GM04504 (cell line): ENCODE measurements at places on chromosomes 5 and 9.
A peak's percentile ranks its signal among the peaks of the same experiment; 100 is the strongest.

DNA sequence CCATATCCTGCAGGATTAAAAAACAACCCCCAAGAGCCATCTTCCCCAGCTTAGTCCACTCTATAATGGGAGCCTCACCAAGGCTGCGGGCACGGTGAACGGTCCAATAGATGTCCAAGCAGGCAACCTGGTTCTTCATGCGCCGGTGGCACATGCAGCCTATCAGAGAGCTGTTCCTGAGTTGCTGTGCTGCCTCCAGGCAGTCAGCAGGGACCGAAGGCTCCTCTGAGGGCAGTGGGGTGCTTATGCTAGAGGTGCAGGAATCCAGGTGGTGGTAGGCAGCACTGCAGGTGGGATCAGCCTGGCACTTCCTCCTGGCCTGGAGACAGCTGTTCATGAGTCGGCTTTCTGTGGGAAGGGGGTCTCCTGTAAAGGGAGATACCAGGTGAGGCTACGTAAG is 10.2 kb downstream of the GFRA3 start:
- DNase-seq, result no peak

DNA sequence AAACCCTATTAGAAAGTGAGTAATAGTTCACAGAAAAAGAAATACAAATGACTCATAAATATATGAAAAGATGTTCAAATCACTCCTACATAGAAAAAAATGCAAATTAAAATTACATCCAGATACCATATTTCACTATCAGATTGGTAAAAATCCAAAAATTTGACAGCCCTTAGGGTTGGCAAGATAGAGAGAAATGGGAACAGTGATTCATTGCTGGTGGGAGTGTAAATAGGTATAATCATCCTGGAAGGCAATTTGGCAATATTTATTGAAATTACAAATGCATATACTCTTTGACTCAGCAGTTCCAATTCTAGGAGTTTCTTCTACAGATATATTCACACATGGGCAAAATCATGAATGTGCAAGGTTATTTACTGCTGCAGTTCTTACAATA is 273.5 kb downstream of the NR2F1-AS1 start:
- DNase-seq, result peak; percentile 8

GRCh38 chr5:173452119-173452905 is 124.1 kb upstream of the STC2 start:
- DNase-seq, result peak; percentile 79

GRCh38 chr9:34333836-34334235 is 4.5 kb downstream of the NUDT2 start:
- no peak for DNase-seq

- no peak for DNase-seq
These were observed 11.8 kb downstream of the OTULIN start for GRCh38 chr5:14676320-14676719.

DNA sequence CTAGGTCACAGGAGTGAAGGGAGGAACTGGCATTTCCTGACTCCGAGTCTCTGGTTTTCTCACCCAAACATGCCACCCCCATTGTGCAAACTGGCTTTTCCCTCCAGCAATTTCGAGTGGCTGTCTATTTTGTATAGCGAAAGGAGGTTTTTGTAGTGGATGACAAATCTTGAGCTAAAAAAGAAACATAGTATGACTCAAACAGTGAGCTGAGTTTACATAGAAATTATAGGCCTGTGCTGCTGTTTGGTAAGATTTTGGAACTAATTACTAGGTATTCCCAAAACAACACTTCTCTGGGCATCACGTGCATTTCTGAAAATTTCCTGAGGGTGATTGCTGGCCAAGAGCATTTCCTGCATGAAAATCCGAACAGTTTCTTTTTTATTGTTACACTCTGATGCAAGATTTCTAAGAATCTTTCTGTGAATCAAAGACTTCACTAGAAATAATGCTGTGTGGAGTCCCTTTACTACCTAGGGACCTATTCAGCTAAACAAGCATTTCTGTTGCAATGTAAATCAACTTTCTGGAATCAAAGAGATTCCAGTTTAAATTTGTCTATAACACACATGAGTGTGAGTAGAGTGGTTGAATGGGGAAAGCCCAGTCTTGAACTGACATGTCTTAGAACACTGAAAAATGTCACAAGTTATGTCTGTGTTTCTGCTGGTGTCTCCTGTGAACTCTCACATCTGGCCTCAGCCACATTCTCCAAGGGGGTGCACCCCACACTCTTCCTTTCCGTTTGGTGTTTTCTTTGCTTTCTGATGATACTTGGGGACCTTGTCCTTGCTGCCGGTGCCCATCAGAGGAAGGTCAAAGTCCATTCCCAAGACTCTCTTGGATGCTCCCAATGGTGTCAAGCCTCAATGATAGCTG is 33.3 kb upstream of the DAPK1 start:
- peak; percentile 13 for DNase-seq

DNA sequence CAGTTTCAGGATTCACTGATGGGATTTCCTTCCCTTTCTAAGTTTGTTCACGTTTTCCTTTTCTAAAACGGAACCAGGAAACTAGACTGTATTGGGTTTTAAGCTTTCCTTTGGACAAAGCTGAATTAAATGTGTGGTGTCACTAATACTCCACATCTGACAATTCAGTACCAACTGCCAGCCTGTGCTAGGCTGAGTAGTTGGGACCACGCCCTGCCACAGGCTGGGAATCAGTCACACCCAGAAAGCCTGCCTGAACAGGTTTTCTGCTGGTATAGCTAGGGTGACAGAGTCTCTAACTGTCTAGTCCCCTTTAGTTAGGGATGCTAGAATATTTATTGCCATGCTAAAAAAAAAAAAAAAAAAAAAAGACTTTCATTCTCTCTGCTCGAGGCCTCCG is 15.6 kb downstream of the SPACA9 start:
- no peak for DNase-seq

DNA sequence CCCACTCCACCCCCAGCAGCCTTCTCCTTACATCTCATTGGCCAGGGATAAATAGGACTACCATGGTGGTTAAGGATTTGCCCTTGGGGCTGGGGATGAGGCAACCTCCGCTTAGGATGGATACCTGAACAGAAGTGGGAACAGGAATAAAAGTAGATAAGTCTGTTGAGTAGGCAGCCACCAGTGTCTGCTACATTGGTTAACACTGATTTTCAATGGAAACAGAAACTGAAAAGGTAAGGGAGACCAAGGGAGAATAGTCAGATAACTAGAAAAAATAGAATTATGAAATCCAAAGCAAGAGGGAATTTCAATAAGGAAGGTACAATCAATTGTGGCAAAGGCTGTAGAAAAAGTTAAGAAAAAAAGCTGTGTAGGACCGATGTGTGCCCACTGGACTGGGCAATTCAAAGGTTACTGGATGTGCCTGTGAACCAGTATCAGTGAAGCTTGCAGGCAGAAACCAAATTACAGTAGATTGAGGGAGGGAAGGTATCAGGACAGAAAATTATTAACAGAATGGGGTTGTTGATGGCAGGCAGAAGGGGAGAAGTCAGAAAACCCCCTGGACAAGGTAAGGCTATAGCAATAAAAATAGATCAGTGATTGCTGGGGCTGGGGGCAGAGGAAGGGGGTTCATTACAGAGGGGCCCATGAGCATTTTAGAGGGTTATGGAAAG is 48.7 kb downstream of the DNAJC21 start:
- no peak for DNase-seq

DNA sequence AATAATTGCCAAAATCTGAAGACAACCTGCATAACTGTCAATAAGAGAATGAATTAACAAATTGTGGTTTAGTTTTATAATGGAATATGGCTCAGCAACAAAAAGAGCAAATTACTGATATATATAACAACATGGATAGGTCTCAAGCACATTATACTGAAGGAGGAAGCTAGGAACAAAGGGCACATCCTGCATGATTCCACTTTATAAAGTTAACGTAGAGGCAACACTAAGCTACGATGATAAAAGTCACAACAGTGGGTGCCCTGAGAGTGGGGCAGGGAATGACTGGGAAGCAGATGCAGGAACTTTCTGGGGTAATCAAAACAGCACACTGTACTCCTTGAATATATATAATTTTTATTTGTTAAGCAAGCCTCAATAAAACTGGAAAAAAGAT is 165.2 kb downstream of the RMI1 start:
- no peak for DNase-seq

GRCh38 chr5:68182094-68182493 is 33.5 kb upstream of the PIK3R1 start:
- DNase-seq, result no peak

DNA sequence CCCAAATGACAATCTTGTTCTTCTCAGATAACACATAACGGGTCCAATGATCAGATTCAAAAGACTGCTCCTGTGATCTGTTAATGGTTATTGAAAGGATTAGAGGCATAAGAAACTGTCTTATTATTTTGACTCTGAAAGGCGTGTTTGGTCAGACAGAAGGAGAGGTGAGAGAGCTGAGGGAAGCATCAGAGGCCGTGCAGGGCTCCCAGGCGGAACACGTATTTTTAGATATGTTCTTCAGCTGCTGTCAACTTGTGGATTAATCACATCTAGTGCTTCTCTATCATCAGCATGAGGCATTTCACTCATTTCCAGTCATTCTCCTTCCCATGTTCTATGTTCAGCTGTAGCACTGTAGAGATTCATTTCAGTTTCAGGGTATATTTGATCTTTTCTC is 199.8 kb downstream of the MAPKAP1 start:
- DNase-seq, result no peak

GRCh38 chr5:135005076-135005475 is 29.0 kb downstream of the PITX1 start:
- no peak for DNase-seq

GRCh38 chr5:29805804-29806203 is 1387.7 kb upstream of the CDH6 start:
- no peak for DNase-seq

DNA sequence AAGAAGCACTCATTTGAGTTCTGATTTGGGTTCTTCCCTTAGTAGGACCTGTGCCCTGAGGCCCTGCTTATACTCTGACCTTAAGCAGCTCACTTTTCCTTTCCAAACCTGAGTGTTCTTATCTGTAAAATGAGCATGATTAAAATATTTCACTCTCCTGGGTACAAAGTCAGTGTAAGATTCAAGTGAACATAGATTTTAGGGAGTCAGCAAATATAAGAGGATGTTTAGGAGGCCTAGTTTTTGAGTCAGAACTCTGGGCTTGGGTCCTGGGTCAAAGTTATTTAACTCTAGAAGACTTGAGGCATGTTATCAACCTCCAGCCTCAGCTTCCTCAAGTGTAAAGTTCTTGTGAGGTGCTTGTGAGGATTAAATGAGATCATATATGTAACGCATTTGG is 8.7 kb upstream of the SPARC start:
- no peak for DNase-seq

- DNase-seq, result no peak
These were observed 293.6 kb downstream of the KCTD16 start for GRCh38 chr5:144464306-144464705.

DNA sequence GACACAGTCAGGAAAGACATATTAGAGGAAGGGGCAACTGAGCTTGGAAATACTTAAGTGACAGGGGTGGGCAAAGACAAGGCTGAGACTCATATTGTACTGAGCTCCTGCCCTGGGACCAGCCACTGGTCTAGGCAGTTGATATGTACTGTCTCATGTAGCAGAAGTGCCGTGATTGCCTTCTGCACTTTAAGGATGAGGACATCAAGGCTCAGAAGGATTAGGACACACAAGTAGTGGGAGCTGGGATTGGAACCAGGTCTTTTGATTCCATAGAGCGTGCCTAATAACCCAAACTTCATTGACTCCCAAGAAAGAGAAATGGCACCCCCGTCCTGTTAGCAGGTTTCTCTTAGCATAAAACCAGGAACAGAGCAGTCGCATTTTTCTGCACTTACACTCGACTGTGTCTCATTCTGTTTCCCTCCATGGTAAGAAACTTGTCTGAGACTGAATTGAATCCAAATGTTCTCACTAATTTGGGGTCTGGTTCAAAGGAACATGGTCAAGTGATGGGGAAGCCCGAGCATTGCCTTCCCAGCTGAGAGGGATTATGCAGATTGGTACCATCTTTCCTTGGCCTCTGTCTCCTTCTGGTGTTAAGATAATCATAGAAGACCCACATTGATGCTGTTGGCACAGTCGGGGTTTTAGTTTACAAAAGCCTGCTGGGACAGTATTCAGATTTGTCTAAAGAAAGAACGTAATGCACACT is 70.4 kb downstream of the ANGPTL2 start:
- no peak for DNase-seq

DNA sequence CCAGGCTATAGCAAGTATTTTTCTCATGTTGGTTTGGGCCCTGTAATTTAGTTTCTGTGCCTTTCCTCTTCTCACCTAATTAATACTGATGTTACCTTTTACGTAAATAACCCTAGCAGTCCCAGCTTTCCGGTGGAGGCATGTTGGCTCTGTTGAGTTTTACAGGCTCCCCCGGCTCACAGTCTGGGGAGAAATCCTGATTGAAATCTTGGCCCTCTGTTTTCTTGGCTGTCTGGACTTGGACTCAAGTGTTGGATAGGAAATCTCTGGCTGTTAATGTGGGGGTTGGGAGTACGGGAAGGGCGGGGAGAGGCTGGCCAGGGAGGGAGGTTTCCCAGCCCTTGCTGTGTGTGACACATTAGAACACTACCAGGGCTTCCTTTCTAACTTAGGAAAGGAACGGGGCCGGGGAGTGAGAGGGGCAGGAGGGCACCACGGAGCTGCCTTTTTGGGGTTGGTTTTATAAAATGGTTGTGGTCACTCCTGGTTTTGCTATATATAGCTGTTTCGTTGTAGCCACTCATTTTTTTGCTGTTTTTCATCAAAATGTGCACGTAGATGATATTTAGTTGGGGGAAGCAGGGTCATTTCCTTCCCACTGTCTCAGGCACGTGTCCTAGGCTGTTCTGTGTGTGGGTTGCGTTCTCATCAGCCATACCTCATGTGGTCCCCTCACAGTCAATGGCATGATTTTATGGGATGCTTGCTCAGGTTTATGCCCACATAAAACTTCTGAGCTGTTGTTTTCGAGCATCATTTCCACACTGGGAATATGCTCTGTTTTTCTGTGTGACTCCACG is 11.0 kb downstream of the TRIO start:
- no peak for DNase-seq

DNA sequence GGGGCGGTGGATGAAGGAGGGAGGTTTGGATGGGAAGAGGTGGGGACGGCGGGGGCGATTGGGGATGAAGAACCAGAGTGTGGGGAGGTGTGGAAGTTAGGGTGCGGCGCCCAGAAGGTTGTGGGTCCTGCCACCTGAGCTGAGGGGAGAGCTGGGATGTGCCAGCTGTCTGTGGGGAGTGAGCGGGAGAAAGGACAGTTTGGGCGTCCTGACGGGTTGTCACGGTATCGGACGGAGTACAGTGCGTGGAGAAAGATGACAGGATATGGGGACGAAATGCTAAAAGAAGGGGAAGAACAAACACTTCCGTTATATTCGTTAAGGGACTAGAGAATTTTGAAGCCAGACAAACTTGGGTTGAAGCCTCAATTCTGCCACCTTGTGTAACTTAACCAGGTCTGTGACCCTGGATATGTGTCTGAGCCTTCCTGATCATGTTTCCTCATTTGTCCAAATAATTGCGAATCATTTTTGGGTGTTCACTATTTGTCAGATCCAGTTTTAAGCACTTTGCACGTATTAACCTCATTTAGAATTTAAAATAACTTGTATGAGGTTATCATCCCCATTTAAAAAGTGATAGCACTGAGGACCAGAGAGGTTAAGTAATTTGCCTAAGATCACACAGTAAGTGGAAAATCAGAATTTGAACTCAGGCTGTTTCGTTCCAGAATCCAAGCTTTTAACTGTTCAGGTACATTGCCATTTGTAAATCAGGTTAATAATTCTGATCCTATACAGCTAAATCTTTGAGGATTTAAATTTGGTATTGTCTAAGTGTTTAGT is 689 bp downstream of the CNTRL start:
- no peak for DNase-seq

GRCh38 chr5:21931116-21931515 is 922.0 kb downstream of the CDH12 start:
- no peak for DNase-seq
